CD4-positive, alpha-beta T cell treated with Interleukin-17A for 4 hours (primary cell): ENCODE measurements at places on chromosomes 4 and X.

GRCh38 chrX:44012484-44013096 is 39.4 kb upstream of the NDP start:
- peak; percentile 34 for DNase-seq

DNA sequence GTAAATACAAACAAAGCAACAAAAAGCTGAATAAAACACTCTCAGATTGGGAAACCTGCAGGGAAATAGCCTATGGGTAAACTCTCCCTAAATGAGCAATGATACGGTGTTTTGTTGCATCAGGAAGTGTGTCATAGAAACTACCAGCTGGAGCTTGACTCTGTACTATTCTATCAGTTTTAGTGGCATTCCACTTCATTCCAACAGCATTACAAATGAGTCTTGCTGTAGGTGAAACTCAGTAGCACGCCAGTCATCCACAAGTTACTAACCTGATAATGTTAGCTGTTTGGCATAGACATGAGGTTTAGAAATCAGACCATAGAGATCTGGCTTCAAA is 24.9 kb downstream of the FGFBP1 start:
- no peak for DNase-seq

DNA sequence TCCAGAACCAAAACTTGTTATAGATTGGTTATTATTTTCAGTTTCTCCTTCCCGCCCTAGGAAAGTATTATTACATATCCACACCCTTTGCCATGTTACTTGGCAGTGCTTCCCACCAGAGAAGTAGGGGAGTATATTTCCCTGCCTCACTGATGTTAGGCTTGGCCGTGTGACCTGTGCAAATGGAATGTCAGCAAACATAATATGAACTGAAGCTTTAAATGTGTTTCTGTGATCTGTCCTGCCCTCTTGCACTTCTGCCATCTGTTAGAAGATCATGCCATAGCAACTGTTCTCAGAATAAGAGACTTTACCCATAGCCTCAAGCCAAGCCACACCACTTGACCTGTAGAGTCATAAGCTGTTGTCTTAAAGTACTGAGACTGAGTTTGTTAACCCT is 36.7 kb upstream of the NEUROG2 start:
- no peak for DNase-seq

DNA sequence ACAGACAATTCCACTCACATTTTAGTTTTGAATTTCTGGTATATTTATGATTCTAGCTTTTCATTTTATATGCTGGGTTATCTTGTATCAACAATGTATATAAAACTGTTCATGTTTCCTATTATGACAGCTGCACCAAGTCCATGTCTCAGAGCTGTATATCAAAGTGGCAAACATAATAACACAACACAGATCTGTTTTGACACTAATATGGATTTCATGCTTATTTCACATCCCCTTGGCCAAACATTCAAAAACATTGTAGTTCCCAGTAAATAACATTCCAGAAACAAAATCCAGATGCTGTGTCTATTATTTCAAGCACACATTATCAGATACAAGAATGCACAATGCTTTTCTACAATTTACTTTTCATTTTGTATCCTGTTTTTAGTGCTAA is 380.6 kb upstream of the MAGEB2 start:
- DNase-seq = no peak

- no peak for DNase-seq
Measured at GRCh38 chr4:2672700-2673099, 83.4 kb downstream of the TNIP2 start.

DNA sequence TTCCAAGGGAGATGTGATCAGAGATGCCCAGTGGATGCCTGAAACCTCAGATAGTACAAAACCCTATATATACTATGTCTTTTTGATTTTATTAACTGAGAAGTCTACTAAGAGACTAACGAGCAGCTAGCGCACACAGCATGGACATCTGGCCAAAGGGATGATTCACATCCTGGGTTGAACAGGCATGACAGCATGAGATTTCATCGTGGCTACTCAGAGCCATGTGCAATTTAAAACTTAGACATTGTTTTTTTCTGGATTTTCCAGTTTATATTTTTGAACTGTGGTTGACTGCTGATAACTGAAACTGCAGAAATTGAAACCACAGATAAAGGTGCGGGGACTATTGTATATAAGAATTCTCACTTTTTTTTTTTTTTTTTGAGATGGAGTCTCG is 2252.9 kb upstream of the AGA start:
- no peak for DNase-seq

GRCh38 chr4:24979554-24979953 is 51.2 kb downstream of the LGI2 start:
- no peak for DNase-seq

DNA sequence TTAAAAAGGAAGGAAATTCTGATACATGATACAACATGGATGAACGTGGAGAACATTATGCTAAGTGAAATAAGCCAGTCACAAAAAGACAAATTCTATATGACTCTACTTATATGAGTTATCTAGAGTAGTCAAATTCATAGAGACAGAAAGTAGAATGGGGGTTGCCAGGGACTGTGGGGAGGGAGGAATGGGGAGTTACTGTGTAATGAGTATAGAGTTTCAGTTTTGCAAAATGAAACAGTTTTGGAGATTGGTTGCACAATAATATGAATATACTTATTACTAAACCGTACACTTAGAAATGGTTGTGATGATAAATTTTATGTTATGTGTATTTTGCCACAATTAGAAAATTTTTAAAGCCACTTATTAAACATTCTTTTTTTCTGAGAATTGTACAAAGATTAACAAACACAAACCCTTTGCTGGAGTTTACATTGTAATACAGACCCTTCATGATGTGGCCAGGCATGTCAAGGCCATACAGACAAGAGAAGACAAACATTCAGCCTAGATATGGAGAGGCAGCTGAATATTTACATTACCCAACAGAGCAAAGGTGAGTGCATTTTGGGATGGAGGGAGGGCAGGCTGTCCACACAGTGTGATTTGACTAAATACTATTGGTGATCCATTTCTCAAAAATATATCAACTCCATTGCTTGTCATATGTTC is 21.2 kb upstream of the GPC3 start:
- DNase-seq = no peak

DNA sequence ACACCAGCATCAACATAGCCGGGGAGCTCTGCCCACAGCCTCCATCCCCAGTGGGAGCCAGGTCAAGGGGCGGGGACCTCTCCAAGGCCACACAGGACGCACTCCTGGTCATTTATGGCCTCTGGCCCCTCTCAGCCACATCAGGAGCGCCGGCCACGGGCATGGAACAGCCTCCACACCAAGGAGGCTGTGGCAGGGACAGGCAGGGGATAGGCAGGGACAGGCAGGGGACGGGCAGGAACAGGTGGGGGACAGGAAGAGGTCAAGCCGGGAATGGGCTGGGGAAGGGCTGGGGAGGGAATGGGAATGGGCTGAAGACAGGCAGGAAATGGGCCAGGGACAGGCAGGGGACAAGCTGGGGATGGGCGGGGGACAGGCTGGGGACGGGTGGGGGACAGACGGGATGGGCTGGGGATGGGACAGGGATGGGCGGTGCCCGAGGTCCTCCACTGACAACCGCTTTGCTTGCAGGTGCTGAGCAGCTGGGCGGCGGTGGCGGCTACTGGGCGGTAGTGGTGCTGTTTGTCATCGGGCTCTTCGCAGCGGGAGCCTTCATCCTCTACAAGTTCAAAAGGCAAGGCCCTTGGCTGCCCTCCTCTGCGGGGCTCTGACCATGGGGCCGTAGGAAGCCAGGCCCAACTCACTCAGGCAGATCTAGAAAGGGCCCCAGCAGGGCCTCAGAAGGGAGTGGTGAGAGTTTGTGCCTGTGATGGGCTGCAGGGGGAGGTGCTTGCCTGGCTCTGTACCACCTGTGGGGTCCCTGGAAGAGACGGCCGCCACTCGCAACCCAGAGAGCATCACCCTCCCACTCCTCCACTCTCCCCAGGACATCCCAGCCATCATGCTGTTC is 205.6 kb downstream of the AFAP1 start:
- DNase-seq = no peak

- no peak for DNase-seq
Measured at GRCh38 chrX:19855700-19856381, 31.6 kb downstream of the SH3KBP1 start.

GRCh38 chr4:80173841-80174240 is 23.5 kb upstream of the PRDM8 start:
- DNase-seq = no peak

DNA sequence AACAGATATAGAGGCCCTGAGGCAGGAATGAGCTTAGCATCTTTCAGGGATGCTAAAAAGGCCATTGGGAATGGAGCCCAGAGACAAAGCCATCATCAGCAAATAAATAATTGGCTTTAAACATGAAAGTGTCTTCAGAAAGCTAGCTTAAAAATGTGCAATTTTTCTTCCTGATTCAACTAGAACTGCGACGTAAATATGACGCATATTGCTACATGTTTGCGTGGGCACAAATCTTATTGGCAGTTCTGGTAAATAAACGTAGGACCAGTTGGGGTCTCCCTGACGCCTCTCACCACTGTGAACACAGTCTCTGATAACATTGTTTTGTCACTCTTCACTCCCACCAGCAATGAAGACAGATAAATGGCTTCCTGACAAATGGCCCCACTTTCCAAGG is 97.3 kb upstream of the SRD5A3 start:
- no peak for DNase-seq
